ENCODE measurements at places on chromosomes 6 and 20.

GRCh38 chr20:23142162-23143050, 56.3 kb upstream of the CD93 start:
- peak; percentile 50 for DNase-seq

- DNase-seq: no peak
These were observed 20.3 kb downstream of the SOX4 start for GRCh38 chr6:21613809-21614208.

- no peak for DNase-seq
These were observed 2.0 kb upstream of the PNPLA1 start for GRCh38 chr6:36267731-36268477.

DNA sequence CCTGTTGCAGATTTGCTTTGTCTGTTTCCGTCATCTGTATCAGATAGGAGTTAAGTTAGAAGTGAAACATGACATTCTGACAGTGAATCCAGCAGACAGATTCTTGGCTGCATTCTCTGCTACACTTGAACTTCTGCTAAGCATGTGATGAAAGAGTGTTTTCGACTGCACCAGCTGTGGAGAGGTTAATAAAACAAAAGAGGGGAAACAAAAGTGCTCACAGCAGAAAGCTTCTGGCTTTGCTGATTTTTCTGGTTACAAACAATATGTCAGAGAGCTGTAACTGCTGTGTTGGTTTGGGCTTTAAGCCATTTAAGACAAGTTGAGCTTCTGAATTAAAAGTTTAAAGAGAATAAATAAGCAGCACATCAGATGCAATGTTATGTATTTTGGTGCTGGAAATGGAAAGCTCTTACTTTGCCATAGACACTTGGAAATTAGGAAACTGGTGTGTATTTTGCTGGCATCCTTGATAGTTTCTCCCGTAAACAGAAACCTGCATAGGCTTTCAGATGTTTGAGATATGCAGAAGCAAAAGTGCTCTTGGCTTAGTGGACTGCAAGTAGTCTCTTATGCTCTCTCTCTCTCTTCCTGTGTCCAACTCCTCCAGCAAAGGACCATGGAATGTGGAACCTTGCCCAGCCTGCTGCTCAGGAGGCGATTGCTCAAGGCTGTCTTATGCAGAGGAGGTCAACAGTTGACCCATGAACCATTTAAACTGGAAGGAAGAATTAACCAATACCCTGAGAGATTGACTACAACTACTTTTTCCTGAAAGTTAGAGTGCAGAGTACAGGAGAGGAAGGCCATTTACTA, 104.9 kb downstream of the RPS12 start:
- no peak for DNase-seq

- no peak for DNase-seq
These were observed 111.1 kb downstream of the DLL1 start for GRCh38 chr6:170179616-170180324.

DNA sequence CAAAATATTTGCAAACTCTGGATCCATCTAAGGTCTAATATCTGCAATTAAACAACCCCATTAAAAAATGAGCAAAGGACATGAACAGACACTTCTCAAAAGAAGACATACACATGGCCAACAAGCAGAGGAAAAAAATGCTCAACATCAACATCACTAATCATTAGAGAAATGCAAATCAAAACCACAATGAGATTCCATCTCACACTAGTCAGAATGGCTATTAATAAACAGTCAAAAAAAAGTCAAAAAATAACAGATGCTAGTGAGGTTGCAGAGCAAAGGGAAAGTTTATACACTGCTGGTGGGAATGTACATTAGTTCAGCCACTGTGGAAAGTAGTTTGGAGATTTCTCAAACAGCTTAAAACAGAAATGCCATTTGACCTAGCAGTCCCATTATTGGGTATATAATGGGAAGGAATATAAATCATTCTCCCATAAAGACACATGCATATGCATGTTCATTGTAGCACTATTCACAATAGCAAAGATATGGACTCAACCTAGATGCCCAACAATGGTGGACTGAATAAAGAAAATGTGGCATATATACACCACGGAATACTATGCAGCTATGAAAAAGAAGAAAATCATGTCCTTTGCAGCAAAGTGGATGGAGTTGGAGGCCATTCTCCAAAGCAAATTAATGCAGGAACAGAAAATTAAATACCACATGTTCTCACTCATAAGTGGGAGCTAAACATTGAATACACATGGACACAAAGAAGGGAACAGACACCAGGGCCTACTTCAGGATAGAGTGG, 9.1 kb downstream of the ZNFX1 start:
- DNase-seq: no peak

- no peak for DNase-seq
These were observed 67.0 kb downstream of the RSPO3 start for GRCh38 chr6:127185437-127185995.

GRCh38 chr20:13238001-13238653, 17.1 kb downstream of the ISM1 start:
- DNase-seq: no peak
